ENCODE measurements at places on chromosomes 4 and X. TPM values are rescaled to one million over a fixed set of nuclear protein-coding genes. Genes with fewer than 3 reads are reported as not detected.

REELD1 gene
- not detected for total RNA-seq

DOCK11 gene
- total RNA-seq, result 39.5 TPM

AFP gene
- 1.7 TPM for total RNA-seq

SLC6A14 gene
- total RNA-seq, result not detected

SLC38A5 gene
- 60.2 TPM for total RNA-seq

XG gene
- 4.9 TPM for total RNA-seq

TMSB15A gene
- 8.7 TPM for total RNA-seq

NIPAL1 gene
- total RNA-seq, result 1.2 TPM

ATP8A1 gene
- total RNA-seq, result 1.6 TPM

ATP2B3 gene
- total RNA-seq, result under 0.01 TPM

NEXMIF gene
- total RNA-seq, result under 0.01 TPM

FAM53A gene
- total RNA-seq, result 3.1 TPM

TECRL gene
- not detected for total RNA-seq

ACOX3 gene
- total RNA-seq, result 30.1 TPM

TMEM144 gene
- 5.5 TPM for total RNA-seq

PCDH19 gene
- total RNA-seq, result 0.12 TPM

ZXDA gene
- 5.3 TPM for total RNA-seq

TASL gene
- not detected for total RNA-seq

F9 gene
- not detected for total RNA-seq

NPY2R gene
- total RNA-seq, result not detected

ZMAT1 gene
- 0.66 TPM for total RNA-seq

LRP2BP gene
- total RNA-seq, result 0.37 TPM

FUNDC1 gene
- 12.6 TPM for total RNA-seq

PTCHD1 gene
- total RNA-seq, result not detected

PABPC1L2B gene
- total RNA-seq, result not detected

ERVMER34-1 gene
- under 0.01 TPM for total RNA-seq

KCNE5 gene
- total RNA-seq, result 0.33 TPM

Data from uterine smooth muscle cell (primary cell).